Glomerular endothelial cell (primary cell): ENCODE measurements at places on chromosomes 16 and 17. TPM values are rescaled to one million over a fixed set of nuclear protein-coding genes. Genes with fewer than 3 reads are reported as not detected.

GLP2R gene
- 0.10 TPM in 1 of 2 replicates, not detected in the other for total RNA-seq

TLCD3B gene
- total RNA-seq = 0.82 TPM in 1 of 2 replicates, not detected in the other

MT1H gene
- total RNA-seq = not detected in 2 replicates

RND2 gene
- total RNA-seq = 0.18 and 0.29 TPM in 2 replicates

MFAP4 gene
- total RNA-seq = not detected in 2 replicates

CDH1 gene
- total RNA-seq = not detected in 2 replicates

IGFBP4 gene
- total RNA-seq = 207 and 577 TPM in 2 replicates

ATAD5 gene
- 3.1 and 3.7 TPM in 2 replicates for total RNA-seq

CCDC154 gene
- total RNA-seq = 0.58 TPM in 1 of 2 replicates, not detected in the other

TLCD1 gene
- 2.8 and 3.4 TPM in 2 replicates for total RNA-seq

NPB gene
- 0.68 and 1.9 TPM in 2 replicates for total RNA-seq

ZFHX3 gene
- total RNA-seq = 13.6 and 19.8 TPM in 2 replicates

BTBD17 gene
- not detected in 2 replicates for total RNA-seq

ASPSCR1 gene
- 21.8 and 25.1 TPM in 2 replicates for total RNA-seq

SLC38A8 gene
- total RNA-seq = not detected in 2 replicates

CIAO3 gene
- total RNA-seq = 33.7 and 34.3 TPM in 2 replicates

GPR142 gene
- total RNA-seq = 0.10 TPM in 1 of 2 replicates, not detected in the other

ABCC1 gene
- 39.5 and 77.9 TPM in 2 replicates for total RNA-seq

SCNN1B gene
- 0.19 and 0.29 TPM in 2 replicates for total RNA-seq

ANKS4B gene
- not detected in 2 replicates for total RNA-seq

PSMD11 gene
- total RNA-seq = 88.7 and 99.8 TPM in 2 replicates

SMYD4 gene
- total RNA-seq = 6.6 and 9.2 TPM in 2 replicates

KRTAP16-1 gene
- not detected in 2 replicates for total RNA-seq

CLEC10A gene
- total RNA-seq = not detected in 2 replicates

RPRML gene
- not detected in 2 replicates for total RNA-seq

MT1A gene
- 16.4 TPM in 1 of 2 replicates, not detected in the other for total RNA-seq

CD7 gene
- not detected in 2 replicates for total RNA-seq

OTOA gene
- 0.06 TPM in 1 of 2 replicates, not detected in the other for total RNA-seq

CSH1 gene
- not detected in 2 replicates for total RNA-seq

ABCC12 gene
- not detected in 2 replicates for total RNA-seq

MT4 gene
- total RNA-seq = not detected in 2 replicates

TSPAN10 gene
- 0.18 and 0.44 TPM in 2 replicates for total RNA-seq

PRKAR1A gene
- total RNA-seq = 271 and 328 TPM in 2 replicates

POLR3E gene
- total RNA-seq = 25.0 and 27.0 TPM in 2 replicates

RNF157 gene
- 0.44 and 0.58 TPM in 2 replicates for total RNA-seq

SLC38A7 gene
- 31.8 and 45.6 TPM in 2 replicates for total RNA-seq

PLEKHH3 gene
- 12.2 and 15.6 TPM in 2 replicates for total RNA-seq

OR4D1 gene
- not detected in 2 replicates for total RNA-seq

DLX3 gene
- not detected in 2 replicates for total RNA-seq

SPNS3 gene
- 0.23 and 0.24 TPM in 2 replicates for total RNA-seq

UMOD gene
- not detected in 2 replicates for total RNA-seq

MYH11 gene
- total RNA-seq = not detected in 2 replicates

CDRT4 gene
- 4.8 TPM in 2 replicates for total RNA-seq

PRMT7 gene
- 28.5 and 43.3 TPM in 2 replicates for total RNA-seq

KRT36 gene
- not detected in 2 replicates for total RNA-seq

TPSB2 gene
- not detected in 2 replicates for total RNA-seq

NAGS gene
- 1.8 and 4.6 TPM in 2 replicates for total RNA-seq
